M059J (cell line): ENCODE measurements at places on chromosomes 6 and 20. TPM values are rescaled to one million over a fixed set of nuclear protein-coding genes. Genes with fewer than 3 reads are reported as not detected.
A peak's percentile ranks its signal among the peaks of the same experiment; 100 is the strongest.

DNA sequence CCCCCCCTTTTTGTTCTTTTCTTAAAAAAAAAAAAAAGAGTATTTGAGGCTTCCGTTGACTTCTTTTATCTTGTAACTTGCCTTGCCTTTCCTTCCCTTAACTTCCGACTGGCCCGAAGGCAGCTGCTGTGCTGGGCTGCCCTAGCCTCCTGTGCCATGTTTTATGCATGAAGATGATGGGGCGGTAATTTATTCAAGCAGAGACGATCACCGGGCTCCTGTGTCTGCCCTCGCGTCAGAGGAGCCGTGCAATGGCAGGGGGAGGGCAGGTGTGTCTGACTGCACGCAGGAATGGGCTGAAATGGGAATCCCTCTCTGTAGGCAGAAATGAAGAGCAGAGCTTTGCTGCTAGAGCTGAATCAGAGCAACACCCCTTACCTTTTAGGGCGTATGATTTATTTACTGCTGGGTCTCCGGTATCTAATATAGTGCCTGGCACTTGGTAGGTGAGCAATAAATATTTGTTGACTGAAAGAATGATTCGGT lies 106.3 kb upstream of the RIPOR2 start:
- DNase-seq: no peak

The GRIK2 gene
- 0.12 and 2.4 TPM in 2 replicates for total RNA-seq

The TENT5A gene
- 64.6 and 97.6 TPM in 2 replicates for total RNA-seq

The SUMO4 gene
- total RNA-seq: 0.25 TPM in 1 of 2 replicates, not detected in the other

GRCh38 chr6:36283608-36284007 lies 13.7 kb downstream of the PNPLA1 start:
- DNase-seq: no peak

The TINAG gene
- not detected in 2 replicates for total RNA-seq

GRCh38 chr6:117483645-117484016 lies 1.2 kb downstream of the DCBLD1 start:
- DNase-seq: peak; percentile 42

- no peak for DNase-seq
These were observed 19.1 kb upstream of the IRF4 start for GRCh38 chr6:372336-372911.

DNA sequence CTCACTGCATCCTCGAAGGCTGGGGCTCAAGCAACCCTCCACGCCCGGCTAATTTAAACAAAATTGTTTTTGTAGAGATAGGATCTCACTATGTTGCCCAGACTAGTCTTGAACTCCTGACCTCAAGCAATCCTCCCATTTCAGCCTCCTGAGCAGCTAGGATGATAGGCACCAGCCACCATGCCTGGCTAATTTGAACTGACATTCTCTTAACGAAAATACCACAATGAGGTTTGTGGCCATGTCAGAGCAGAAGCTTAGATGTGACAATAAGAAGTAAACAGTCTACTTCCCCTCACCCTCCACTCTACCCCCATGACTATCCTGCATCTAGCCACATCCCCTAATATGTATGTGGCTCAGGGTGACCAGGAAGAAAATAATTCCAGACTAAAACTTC lies 74.8 kb upstream of the PLCB4 start:
- DNase-seq: peak; percentile 50

DNA sequence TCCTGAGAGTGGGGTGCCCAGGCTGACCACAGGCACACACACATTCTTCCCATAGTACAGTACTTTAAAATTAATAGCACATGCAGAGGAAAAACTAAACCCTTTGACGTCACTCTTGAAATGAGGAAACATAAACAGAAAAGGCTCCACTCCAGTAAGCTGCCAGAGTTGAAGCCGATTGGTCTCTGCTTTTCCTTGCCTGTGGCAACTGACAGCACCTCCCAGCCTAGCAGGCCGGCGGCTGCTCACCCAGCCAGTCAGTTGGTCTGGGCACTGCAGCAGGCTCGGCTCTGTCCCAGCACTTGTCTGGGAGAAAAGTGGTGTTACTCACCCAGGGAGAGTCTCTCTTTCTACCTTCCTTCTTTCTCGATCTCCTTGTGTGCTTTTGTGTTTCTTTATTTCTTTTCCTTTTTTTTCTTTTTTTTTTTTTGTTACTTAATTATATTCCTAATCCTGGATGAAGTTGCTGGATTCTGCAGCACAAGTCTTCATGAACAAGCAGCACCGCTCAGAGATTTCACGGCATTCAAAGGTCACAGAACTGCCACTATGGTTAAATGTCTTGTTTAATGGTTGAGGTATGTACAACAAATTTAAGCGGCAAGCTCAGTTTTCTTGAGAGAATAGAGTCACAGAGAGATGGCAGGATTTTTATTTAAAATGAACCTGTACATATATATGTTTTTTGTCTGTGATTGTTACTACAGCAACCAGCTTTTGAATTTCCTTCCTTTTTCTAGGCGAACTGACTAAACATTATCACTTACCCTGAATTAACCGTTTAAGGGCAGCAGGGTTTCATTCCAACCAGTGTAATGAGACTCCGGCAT lies at the start of gene PDE7B:
Gene PDE7B (plus strand): TSS at position 260 of the 830 bp plus-strand sequence.
- peak; percentile 98 for DNase-seq

GRCh38 chr6:116840091-116840490 lies 11.2 kb upstream of the GPRC6A start:
- peak; percentile 57 for DNase-seq

- no peak for DNase-seq
These were observed 59.8 kb downstream of the FAM50B start for GRCh38 chr6:3908961-3909360.

DNA sequence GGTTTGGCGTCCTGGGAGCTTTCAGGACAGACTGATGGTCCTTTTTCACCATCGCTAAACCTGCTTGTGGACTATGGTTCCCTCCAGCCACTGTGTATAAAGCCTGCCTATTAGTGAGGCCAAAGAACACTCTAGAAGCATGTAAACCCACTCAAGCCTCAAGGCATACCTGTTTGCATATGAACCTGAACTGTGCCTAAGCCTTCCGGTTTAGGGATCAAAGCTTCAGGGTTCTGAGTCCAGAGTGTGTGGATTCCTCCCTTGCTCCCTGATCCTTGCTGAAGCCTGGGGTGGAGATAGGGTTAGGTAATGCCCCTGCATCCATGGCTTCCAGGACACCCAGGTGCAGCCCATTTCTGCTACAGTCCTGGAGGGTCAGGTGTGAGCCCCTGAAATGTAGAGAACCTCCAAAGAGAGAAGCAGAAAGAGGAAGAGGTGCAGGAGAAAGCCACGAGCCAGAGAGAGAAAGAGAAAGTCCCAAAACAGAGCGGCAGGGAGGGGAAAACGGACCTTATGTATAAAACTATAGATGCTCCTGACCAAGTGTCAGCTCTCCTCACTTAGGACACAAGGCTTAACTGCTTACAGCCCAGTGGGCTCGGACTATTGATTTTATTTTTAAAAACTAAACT lies 93.3 kb downstream of the SCML4 start:
- DNase-seq: no peak

The BPIFB1 gene
- total RNA-seq: not detected in 2 replicates

The PKIB gene
- 4.2 and 4.4 TPM in 2 replicates for total RNA-seq

- DNase-seq: peak; percentile 54
These were observed 131.6 kb upstream of the NEDD9 start for GRCh38 chr6:11363881-11364576.

DNA sequence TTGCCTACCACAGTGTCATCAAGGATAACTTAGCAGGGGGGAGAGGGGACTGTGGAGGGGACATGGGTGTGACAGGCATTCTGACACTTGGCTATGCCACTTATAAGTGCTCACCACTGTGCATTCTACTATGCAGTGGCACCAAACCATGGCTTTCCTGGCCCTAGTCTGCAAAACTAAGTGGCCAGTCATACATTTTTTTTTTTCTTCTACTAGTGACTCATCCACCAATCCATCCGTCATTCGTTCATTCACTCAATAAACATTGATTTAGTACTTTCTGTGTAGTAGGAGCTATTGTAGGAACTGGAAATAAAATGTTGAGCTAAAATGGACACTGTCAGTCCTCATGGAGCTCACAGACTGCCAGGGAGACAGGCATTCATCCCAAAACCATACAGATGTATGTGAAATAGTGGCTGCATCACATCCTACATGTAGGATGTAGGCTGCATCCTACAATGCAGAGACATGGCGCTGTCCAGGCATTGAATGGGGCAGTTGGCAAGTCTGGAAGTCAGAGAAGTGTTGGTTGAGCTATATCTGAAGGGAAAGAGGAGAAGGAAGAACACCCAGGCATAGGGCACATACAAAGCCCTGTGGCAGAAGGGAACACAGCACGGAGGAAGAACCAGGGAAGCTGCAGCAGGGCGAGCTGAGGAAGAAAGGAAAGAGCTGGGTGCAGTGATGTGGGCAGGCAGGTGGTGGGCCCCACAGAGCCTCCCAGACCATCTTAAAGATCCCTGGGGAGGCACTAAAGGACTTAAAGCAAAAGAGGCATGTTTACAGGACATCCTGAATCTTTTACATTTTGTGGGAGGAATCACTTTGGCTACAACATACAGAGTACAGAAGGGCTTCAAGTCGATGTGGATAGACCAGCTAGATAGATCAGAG lies 224.4 kb downstream of the UST start:
- DNase-seq: peak; percentile 48

- DNase-seq: peak; percentile 53
These were observed 161.7 kb downstream of the UNC5CL start for GRCh38 chr6:40877362-40877761.

The MLIP gene
- not detected in 2 replicates for total RNA-seq

The KCNK16 gene
- total RNA-seq: not detected in 2 replicates

The UST gene
- total RNA-seq: 11.3 and 14.4 TPM in 2 replicates

DNA sequence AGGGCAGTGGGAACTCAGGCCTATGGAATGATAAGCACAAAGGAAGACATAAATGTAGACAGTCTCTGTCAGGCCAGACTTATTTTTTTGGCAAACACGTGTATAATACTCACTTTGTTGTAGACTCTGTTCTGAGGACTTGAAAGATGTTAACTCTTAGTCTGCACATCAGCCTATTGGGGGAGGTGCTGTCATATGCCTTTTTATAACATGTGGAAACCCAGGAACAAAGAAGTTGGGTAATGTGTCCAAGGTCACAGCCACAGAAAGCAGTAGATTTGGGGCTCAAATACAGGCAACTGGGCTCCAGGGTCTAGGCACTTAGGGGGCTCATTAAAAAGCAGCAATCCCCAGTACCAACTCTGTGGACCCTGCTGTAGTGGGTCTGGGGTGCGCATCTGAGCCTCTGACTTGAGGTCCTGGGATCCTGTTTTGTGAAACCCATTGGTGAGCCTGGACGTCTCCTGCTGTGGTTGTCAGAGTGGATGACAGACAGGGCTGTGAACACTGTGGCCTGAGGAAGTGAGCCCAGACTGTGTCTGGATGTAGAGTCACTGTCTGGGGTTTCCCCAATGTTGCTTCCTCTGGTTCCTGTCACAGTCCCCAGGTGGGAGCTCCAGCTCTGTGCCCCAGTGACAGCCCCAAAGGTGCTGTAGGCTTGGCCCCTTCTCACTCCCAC lies 50.0 kb downstream of the CDH26 start:
- DNase-seq: no peak

- no peak for DNase-seq
These were observed 191.6 kb upstream of the THBS2 start for GRCh38 chr6:169445227-169445626.

DNA sequence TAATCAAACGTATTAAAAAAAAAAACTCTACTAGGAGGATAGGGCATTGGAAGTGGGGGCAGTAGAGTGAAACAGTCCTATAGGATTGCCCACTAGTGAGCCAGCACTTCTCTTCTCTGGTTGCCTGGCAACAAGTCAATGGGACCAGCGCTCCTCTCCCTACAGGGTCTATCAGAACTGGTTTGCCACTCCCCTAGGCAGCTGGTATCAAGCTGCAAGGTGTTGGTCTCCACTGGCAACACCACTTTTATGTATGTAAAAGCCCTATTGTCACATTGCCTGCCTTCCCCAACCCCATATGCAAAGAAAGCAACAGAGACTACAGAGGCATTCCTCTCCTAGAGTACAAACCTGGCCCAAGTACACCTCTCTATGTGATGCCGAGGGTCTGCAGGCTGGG lies 166.9 kb upstream of the MCHR2 start:
- DNase-seq: no peak

The PPIL6 gene
- 2.1 and 9.6 TPM in 2 replicates for total RNA-seq

The BIRC7 gene
- total RNA-seq: not detected in 2 replicates

DNA sequence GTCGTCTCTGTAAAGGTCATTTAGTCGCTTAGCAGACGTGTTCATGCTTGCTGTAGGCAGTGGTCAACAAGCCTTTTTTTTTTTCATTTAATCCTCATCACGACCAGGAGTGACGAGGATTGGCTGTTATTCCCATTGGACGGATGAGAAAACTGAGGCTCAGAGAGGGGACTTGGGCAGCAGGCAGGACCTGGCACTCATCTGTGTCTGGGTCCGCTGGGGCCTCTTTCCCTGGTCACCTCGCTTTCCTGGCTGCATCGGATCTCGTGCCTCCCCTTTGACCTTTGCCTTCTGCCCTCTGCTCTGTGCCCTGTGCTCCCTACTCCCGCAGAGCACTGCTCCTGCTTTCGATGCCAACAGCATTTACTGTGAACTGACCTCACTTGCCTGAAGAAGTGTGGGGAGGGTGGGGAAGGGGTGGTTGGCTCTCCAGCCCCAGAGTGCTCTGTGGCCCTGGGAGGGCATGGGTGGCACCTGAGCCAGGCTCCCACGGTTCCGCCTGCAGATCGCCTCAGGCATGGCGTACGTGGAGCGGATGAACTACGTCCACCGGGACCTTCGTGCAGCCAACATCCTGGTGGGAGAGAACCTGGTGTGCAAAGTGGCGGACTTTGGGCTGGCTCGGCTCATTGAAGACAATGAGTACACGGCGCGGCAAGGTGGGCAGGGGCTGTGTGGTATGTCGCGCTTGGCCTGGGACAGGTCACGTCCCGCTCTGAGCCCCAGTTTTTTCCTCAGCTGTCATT lies 56.2 kb downstream of the SRC start:
- no peak for DNase-seq

DNA sequence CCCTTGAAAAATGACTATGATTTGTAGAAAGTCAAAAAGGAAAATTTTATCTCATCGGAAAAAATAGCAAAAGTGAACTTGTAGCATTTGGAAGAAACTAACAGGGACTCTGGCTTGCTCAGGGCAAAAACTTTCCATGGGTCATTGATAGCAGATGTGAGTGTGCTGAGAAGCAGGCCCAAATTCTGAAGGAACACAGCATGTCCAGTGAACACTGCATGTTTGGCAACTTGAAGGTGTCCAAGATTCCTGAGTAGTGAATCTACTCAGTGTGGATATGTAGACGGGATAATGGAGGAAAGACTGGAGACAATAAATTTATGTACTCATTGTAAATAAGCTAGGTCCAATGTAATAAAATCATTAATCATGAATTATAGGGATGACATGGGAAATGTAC lies 8.2 kb downstream of the SLC17A2 start:
- no peak for DNase-seq

The EBF4 gene
- total RNA-seq: 1.1 and 1.5 TPM in 2 replicates

DNA sequence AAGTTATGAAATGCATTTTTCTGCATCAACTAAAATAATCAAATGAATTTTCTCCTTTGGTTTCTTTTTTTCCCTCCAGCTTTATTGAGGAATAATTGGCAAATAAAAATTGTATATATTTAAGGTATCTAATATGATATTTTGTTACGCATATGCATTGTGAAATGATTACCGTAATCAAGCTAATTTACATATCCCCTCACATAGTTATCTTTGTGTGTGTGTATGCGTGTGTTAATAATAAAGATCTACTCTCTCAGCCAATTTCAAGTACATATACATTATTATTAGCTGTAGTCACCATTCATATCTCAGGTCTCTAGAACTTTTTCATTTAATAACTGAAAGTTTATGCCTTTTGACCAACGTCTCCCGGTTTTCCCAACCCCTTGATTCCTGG lies 61.1 kb downstream of the SYCP2L start:
- no peak for DNase-seq

GRCh38 chr6:107956586-107957307 lies 1.3 kb downstream of the SEC63 start:
- DNase-seq: peak; percentile 38

GRCh38 chr6:92708270-92708669 lies 711.1 kb downstream of the EPHA7 start:
- DNase-seq: no peak

GRCh38 chr6:116329156-116329555 lies 41.6 kb upstream of the DSE start:
- DNase-seq: no peak
